Neural progenitor cell (in vitro differentiated cells): ENCODE measurements at places on chromosomes 1 and 21. TPM values are rescaled to one million over a fixed set of nuclear protein-coding genes. Genes with fewer than 3 reads are reported as not detected.

DNA sequence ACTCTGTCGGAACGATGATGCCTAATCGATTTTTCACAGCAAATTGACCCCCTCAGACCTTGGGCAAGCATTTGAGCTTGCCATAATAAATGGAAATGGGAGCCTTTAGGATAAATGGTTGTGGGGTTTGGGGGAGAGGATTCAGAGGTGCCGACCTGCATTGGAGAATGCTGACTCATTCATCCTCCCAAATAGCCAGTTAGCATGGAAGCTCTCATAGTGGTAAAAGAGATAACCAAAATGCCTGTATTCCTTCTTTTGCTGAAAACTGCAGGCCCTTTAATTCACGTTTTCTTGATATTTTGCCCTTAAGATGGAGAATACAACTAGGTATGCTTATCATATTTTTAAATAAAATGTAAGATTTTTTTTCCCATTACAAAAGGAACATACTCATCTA is 392.6 kb upstream of the DEPDC1 start:
- DNase-seq: no peak
- no peaks in the 10 kb centered on the region for H3K27me3 ChIP-seq
- no peaks in the 10 kb centered on the region for H3K4me1 ChIP-seq
- H3K27ac ChIP-seq: no peak overlapping the region
- H3K36me3 ChIP-seq: no peaks in the 10 kb centered on the region
- no peak overlapping the region for H3K4me3 ChIP-seq

GRCh38 chr1:166974647-166975345 is 544 bp downstream of the ILDR2 start:
- H3K4me1 ChIP-seq: peaks cover 41% of the 10 kb centered on the region
- H3K27me3 ChIP-seq: peaks cover 63% of the 10 kb centered on the region
- no peak overlapping the region for H3K27ac ChIP-seq

GRCh38 chr1:60746278-60746791 is 336.0 kb upstream of the NFIA start:
- H3K36me3 ChIP-seq: no peaks in the 10 kb centered on the region
- H3K4me1 ChIP-seq: peaks cover 5% of the 10 kb centered on the region
- peak; percentile 13 for DNase-seq

GRCh38 chr1:39044762-39045161 is 18.6 kb downstream of the NDUFS5 start:
- no peak overlapping the region for H3K4me3 ChIP-seq
- H3K36me3 ChIP-seq: no peaks in the 10 kb centered on the region
- no peak overlapping the region for H3K27ac ChIP-seq
- H3K4me1 ChIP-seq: peaks cover 13% of the 10 kb centered on the region

GRCh38 chr21:33028773-33029384 is 3.1 kb downstream of the OLIG2 start:
- H3K27me3 ChIP-seq: peaks cover 100% of the 10 kb centered on the region
- DNase-seq: peak; percentile 72
- no peak overlapping the region for H3K27ac ChIP-seq
- no peak overlapping the region for H3K4me3 ChIP-seq

DNA sequence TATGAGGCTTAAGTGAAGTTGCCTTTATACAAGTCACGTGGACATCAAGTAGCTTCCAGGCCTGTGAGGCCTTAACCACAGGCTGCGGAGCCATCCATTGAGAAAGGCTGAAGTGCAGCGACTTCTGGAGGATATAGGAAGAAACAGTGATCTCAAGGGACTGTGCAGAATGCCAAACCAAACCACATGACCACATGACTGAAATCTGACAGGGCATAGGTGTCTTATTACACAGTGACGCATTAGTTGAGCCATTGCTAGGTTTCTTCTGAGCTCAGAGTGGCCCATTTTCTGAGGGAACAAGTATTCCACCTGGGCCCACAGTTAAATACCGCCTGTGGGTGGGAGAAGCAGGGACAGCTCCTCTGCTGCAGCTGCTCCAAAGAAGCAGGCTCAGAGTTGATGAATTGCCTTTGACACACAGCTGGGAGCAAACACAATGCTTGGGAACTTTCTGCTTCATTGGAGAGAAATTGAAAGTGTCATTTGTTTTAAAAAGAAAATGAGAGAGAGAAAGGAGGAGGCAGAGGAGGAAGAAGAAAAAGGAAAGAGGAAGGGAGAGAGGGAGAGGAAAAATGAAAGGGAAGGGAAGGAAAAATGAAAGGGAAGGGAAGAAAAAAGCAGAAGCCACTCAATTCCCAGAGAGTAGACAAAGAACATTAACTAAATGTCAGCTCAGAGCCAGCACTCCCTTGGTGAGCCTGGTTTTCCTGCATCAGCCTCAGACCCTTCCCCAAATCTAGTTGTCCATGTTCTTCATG is 94.4 kb downstream of the COLGALT2 start:
- H3K36me3 ChIP-seq: no peaks in the 10 kb centered on the region
- peak; percentile 84 for DNase-seq
- H3K4me3 ChIP-seq: no peak overlapping the region
- H3K27me3 ChIP-seq: no peaks in the 10 kb centered on the region
- H3K27ac ChIP-seq: peak overlapping the region; percentile 77

- DNase-seq: no peak
- peaks cover 8% of the 10 kb centered on the region for H3K4me1 ChIP-seq
- H3K27ac ChIP-seq: no peak overlapping the region
- no peak overlapping the region for H3K4me3 ChIP-seq
These were observed 64.6 kb downstream of the RHOU start for GRCh38 chr1:228799924-228800323.

DNA sequence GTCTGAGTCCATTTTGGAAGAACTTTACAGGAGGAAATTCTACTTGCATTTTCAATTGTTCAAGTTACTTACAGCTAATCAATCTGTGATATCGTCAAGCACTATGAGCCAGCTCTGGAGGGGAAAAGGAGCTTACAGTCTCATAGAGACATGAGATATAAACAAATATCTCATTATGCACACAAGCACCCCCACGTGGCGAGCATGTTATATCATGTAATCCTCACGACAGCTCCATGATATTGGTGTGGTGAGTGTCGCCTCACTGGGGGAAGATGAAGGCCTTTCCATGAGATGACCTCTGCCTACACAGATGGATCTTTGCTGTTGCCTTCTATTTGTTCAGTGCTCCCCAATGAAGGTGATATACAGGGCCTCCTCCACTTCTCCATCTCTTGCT is 34.6 kb downstream of the TNR start:
- H3K4me1 ChIP-seq: peaks cover 7% of the 10 kb centered on the region
- no peaks in the 10 kb centered on the region for H3K36me3 ChIP-seq
- H3K27me3 ChIP-seq: no peaks in the 10 kb centered on the region
- H3K27ac ChIP-seq: no peak overlapping the region
- no peak for DNase-seq

- no peak for DNase-seq
- no peak overlapping the region for H3K4me3 ChIP-seq
- no peaks in the 10 kb centered on the region for H3K36me3 ChIP-seq
- no peak overlapping the region for H3K27ac ChIP-seq
These were observed 206.3 kb downstream of the HS2ST1 start for GRCh38 chr1:87120779-87121178.

- no peaks in the 10 kb centered on the region for H3K36me3 ChIP-seq
- H3K4me1 ChIP-seq: peaks cover 16% of the 10 kb centered on the region
- DNase-seq: no peak
- no peaks in the 10 kb centered on the region for H3K27me3 ChIP-seq
These were observed 612 bp downstream of the PSMA5 start for GRCh38 chr1:109425391-109426280.

DNA sequence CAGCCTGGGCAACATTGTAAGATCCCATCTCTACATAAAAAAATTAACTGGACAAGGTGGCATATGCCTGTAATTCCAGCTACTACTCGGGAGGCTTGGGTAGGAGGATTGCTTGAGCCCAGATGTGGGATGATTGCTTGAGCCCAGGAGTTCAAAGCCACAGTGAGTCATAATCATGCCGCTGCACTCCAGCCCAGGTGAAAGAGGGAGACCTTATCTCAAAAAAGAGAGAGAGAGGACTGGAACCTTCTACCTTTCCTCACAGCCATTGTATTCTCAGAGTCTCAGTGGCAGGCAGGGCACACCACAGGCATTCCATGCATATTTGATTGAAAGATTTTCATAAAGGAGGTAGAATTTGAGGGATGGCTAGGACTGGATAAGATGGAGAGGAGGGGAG is 78.4 kb downstream of the KIF14 start:
- DNase-seq: no peak
- no peaks in the 10 kb centered on the region for H3K27me3 ChIP-seq
- no peaks in the 10 kb centered on the region for H3K36me3 ChIP-seq
- H3K4me1 ChIP-seq: no peaks in the 10 kb centered on the region

GRCh38 chr1:64755361-64755760 is 10.5 kb downstream of the RAVER2 start:
- H3K27ac ChIP-seq: no peak overlapping the region
- DNase-seq: no peak
- H3K36me3 ChIP-seq: no peaks in the 10 kb centered on the region
- H3K27me3 ChIP-seq: no peaks in the 10 kb centered on the region
- no peak overlapping the region for H3K4me3 ChIP-seq

DNA sequence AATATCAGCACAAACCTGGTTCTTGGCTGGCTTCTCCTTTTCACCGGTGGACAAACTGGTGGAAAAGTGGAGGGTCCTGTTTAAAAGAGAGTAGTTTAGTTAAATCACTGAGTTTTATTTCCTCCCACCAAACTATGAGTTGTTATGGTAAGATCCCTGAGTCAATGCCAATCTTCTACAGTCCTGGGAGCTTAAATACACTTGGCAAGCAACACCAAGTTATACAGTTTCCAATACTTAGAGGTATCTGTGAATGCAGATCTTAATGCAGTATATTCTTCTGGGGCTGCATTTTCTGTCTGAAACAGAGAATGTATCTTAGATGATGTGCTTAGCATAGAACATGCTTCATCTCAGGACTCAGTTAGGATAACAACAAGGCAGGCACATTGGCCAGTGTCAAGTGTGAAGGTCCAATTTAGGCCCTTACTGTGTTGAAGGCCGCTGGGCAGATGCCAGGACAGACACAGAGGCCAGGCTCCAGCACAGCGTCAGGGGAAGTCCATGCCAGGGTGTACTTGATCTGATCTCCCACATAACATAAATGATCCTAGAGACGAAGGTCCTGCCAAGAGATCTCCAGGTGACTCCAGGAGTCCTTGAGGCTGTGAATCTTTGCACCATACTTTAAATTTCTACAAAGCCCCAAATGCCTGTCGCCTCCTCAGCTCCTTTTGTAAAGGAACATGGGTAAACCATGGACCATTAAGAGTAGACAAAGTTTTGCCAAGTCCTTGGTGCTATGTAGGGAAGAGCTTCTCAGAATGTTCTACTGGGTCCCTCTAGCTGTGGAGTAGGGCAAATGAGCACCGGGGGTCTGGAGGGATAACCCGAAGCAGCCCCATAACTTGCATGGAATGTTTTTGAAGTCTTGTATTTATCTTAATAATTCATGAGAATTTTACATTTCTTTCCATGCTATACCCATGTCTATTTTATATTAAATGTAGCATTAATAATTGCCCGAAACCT is 76.8 kb downstream of the KCNJ15 start:
- no peaks in the 10 kb centered on the region for H3K27me3 ChIP-seq
- H3K4me1 ChIP-seq: no peaks in the 10 kb centered on the region
- no peak overlapping the region for H3K27ac ChIP-seq
- DNase-seq: no peak
- no peaks in the 10 kb centered on the region for H3K36me3 ChIP-seq

DNA sequence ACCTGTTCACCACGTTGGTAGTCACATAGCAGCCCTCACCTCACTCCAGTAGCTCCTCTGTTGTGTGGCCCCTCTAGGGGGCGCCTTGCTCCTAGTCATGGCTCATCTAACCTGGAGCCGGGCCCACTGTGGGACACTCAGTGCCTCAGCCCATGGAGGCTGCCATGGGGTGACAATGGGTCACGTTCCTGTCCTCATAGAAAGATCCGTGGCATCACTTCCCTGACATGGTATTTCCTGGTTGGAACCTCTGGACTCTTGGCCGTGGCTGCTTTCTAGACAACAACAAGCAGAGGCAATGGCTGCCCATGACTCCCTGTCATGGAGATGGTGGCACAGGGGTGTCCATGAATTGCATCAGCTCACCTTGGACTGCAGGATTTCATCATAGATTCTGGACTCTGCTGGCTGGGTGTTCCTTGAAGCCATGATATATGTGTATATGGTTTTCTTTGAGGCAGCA is 27.5 kb upstream of the SLAMF6 start:
- H3K27me3 ChIP-seq: no peaks in the 10 kb centered on the region
- no peaks in the 10 kb centered on the region for H3K4me1 ChIP-seq
- H3K4me3 ChIP-seq: no peak overlapping the region
- no peak overlapping the region for H3K27ac ChIP-seq

- no peak for DNase-seq
- H3K36me3 ChIP-seq: no peaks in the 10 kb centered on the region
- H3K27me3 ChIP-seq: no peaks in the 10 kb centered on the region
- H3K27ac ChIP-seq: no peak overlapping the region
These were observed 19.2 kb upstream of the SLAMF1 start for GRCh38 chr1:160666079-160666442.

DNA sequence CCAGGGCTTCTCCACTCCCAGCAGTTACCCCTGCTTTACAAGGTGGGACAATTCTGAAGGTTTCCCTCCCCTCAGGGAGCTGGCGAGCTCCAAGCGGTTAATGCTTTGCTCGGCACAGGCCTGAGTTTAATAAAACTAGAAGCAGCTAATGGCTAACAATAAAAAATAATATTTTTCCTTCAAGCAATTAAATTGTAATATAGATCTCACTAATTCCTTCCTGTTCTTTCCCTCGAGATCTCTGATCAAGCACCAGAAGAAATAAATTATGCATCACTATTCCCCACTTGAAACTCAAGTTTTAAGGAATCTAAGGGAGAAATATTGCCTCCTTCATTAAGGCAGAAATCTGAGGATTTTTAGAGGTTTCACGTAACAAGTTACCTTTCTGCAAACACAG is 42.9 kb downstream of the GLIS1 start:
- DNase-seq: no peak
- H3K36me3 ChIP-seq: no peaks in the 10 kb centered on the region
- H3K4me1 ChIP-seq: peaks cover 3% of the 10 kb centered on the region
- no peaks in the 10 kb centered on the region for H3K27me3 ChIP-seq

The CAPZB gene
- total RNA-seq: 134 and 198 TPM in 2 replicates

The SGIP1 gene
- total RNA-seq: 4.2 and 6.6 TPM in 2 replicates

The PRAMEF10 gene
- not detected in 2 replicates for total RNA-seq

The TGFB2 gene
- 0.37 and 1.9 TPM in 2 replicates for total RNA-seq

The C1QTNF12 gene
- total RNA-seq: 0.28 and 2.1 TPM in 2 replicates

The NTPCR gene
- total RNA-seq: 59.4 and 65.7 TPM in 2 replicates

The KCNJ6 gene
- total RNA-seq: not detected in 2 replicates

The ZBTB17 gene
- total RNA-seq: 19.5 and 34.0 TPM in 2 replicates

The OXCT2 gene
- total RNA-seq: 2.1 TPM in 2 replicates

The DNALI1 gene
- total RNA-seq: 30.3 and 36.5 TPM in 2 replicates

The FAM151A gene
- not detected in 2 replicates for total RNA-seq

The ZNF326 gene
- 33.9 and 45.0 TPM in 2 replicates for total RNA-seq

The UTS2 gene
- total RNA-seq: not detected in 2 replicates

The DLGAP3 gene
- 0.65 TPM in 1 of 2 replicates, not detected in the other for total RNA-seq

The INKA2 gene
- 2.4 TPM in 1 of 2 replicates, not detected in the other for total RNA-seq

The HSF2BP gene
- 0.71 and 1.1 TPM in 2 replicates for total RNA-seq
